Prostate gland (tissue), 2 donors: ENCODE measurements at places on chromosomes 11 and 22. TPM values are rescaled to one million over a fixed set of nuclear protein-coding genes. Genes with fewer than 3 reads are reported as not detected.

- no peak for DNase-seq
These were observed at the start of gene DESI1 for GRCh38 chr22:41620589-41621098. Gene DESI1 (minus strand): TSS chr22:41621043. CDS start chr22:41620839, 204 bp downstream.

GRCh38 chr11:114308689-114309089 is 12.5 kb downstream of the NNMT start:
- DNase-seq: no peak

- no peak for DNase-seq
These were observed 25.6 kb upstream of the GLYATL1 start for GRCh38 chr11:58913685-58914084.

GRCh38 chr11:68266121-68266891 is 5.5 kb downstream of the C11orf24 start:
- DNase-seq: no peak

GRCh38 chr11:116538677-116539076 is 234.1 kb downstream of the BUD13 start:
- DNase-seq: no peak

CYB5R2 gene
- total RNA-seq: 14.1 TPM

CRYBB1 gene
- not detected for total RNA-seq

DNA sequence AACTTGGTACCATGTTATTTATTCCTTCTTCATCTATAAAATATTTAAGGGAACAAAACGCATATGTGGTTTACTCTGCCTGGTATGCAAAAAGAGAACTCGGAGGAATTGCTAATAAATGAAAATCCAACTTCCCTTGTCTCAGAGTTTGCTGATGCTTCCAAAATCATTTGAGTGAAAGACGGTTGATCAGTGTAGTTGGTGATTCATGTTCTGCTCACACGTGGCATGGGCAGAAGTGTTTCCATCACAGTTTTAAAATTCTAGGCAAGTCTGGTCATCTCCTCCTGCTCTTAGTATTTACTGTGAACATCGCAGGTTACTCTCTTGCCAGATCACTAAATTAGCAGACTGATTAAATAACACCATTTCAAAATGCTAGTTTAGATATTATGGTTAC is 11.9 kb upstream of the PARVB start:
- no peak for DNase-seq

DNA sequence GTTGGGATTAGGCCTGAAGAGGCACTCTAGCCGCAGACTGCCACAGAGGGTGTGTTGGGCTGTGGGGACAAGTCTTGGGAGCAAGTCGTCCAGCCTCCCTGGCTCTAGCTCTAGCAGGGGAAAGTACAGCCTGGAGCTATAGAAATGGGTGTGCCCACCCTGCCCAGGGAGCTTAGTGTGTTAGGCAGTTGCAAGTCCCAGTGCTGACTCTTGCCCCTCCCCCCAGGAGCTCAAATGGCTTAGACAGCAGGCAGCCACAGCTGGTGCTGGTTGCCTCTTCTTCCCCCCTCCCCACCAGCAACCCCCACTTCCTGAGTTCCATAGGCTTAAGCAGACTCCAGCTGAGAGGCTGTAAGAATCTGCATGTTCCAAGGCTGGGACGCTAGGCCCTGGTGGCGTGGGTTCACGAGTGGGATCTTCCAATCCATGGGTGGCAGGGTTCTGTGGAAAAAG is 61.2 kb downstream of the GUCY1A2 start:
- DNase-seq: no peak

DENND6B gene
- 9.6 TPM for total RNA-seq

MISFA gene
- 7.3 TPM for total RNA-seq

DNA sequence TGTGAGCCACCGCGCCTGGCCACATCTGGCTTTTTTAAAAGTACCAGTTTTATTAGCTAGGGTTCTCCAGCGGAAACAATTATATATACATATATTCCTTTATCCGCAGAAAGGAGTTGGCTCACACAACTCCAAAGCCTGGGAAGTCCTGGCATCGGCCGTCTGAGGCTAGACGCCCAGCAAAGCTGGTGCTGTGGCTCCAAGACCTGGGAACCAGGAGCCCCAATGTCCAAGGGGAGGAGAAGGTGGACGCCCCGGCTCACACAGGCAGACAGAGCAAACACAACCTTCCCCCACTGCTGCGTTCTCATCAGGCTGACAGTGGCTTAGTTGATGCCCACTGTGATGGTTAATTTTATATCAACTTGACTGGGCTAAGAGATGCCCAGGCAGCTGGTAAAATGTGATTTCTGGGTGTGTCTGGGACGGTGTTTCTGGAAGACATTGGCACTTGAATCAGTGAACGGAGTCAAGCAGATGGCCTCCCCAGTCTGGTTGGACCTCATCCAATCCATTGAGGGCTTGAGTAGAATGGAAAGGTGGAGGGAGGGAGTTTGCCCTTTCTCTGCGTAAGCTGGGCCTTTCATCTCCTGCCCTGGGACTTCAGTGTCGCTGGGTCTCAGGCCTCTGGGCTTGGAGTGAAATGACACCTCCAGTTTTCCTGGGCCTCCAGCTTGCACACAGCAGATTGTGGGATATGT is 904.4 kb downstream of the BRD1 start:
- DNase-seq: no peak

DNA sequence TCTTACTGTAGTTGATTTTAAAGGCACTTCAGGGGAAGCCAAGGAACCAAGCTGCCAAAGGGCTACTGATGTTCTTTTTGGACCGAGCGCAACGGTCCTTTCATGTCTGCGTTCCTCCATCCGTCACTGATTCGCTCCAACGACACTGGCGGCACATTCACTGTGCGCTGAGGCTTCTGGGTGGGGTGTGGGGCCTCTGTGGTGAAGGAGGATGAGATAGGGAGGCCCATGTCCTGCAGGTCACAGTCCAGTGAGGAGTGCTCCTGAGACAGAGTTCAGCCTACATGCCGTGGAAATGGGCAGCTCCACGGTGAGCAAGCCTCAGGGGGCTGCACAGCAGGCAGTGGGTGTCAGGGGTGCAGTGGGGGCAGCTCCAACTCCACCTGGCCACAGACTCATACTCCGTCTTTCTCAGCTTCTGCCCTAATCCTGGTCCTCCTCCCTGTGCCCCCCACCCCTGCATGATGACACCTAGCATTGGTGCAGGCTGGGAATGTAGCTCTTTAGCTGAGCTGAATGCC is 87.8 kb upstream of the SHANK2 start:
- DNase-seq: no peak

- DNase-seq: no peak
These were observed 14.3 kb downstream of the PACSIN2 start for GRCh38 chr22:43000441-43001175.

- DNase-seq: no peak
These were observed 514.2 kb downstream of the NTM start for GRCh38 chr11:131884461-131885073.

GRAP2 gene
- 2.2 TPM for total RNA-seq

GRCh38 chr22:47146391-47146790 is 383.9 kb downstream of the TBC1D22A start:
- DNase-seq: no peak

WNT7B gene
- total RNA-seq: 7.5 TPM

SCGB2A2 gene
- total RNA-seq: not detected

DNA sequence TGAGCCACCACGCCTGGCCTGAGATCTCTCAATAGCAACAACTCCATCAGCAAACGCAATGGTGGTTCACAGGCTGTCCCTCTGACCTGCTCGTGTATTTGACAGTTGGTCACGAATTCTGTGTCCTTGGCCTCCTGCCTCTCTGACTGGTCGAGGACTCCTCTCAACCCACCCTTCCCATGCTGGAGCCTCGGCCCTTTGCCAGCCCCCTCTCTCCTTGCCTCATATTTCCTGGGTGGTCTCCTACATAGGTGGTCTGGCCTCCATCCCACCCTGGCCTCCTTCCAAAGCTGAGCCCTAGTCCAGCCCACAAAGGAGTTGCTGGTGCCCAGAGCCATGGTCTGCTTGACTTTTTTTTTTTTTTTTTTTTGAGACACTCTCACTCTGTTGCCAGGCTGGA is 11.4 kb upstream of the A4GALT start:
- DNase-seq: no peak
